ENCODE measurements at places on chromosomes 13 and 19.

GRCh38 chr13:29260684-29261083 is 334.8 kb downstream of the SLC7A1 start:
- DNase-seq, result no peak

GRCh38 chr19:18768997-18769891 is 21.9 kb downstream of the COMP start:
- no peak for DNase-seq

DNA sequence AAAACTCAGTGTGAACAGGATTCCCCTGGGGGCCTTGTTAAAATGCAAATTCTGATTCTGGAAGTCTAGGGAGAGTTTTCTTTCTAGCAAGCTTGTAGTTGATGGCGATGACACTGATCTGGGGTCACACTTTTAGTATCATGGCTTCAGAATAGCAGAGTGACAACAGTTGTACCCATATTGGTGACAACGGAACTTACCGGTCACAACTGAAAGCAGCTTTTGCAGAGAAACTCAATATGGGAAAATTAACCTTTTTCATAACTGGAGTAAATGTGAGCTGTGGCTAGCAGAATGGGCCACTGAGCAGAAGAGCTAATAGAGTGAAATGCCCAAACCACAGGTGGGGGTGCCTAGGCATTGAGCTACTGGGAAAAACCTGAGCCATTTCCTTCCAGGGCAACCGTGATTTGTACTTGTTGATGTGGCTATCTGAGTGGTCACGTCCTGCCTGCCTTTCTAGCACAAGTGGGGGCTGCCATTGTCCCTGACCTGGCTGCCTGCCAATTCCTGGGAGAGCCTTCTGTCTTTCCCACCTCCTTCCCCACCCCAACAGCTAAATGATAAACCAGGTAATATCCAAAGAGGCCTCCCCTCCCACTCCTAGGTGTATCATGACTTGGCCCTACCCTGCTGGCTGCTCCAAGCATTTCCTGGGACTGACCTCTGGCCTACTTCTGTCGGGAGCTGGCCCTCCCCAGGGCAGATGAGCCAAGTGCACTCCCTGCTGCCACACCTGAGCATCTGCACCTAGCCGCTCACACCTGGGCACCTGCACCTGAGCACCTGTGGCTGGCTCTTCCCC is 1.7 kb upstream of the SLC10A2 start:
- DNase-seq, result no peak

GRCh38 chr13:71540098-71540497 is 326.9 kb downstream of the DACH1 start:
- no peak for DNase-seq

- DNase-seq, result no peak
Measured at GRCh38 chr13:87042946-87043345, 628.2 kb upstream of the SLITRK5 start.

DNA sequence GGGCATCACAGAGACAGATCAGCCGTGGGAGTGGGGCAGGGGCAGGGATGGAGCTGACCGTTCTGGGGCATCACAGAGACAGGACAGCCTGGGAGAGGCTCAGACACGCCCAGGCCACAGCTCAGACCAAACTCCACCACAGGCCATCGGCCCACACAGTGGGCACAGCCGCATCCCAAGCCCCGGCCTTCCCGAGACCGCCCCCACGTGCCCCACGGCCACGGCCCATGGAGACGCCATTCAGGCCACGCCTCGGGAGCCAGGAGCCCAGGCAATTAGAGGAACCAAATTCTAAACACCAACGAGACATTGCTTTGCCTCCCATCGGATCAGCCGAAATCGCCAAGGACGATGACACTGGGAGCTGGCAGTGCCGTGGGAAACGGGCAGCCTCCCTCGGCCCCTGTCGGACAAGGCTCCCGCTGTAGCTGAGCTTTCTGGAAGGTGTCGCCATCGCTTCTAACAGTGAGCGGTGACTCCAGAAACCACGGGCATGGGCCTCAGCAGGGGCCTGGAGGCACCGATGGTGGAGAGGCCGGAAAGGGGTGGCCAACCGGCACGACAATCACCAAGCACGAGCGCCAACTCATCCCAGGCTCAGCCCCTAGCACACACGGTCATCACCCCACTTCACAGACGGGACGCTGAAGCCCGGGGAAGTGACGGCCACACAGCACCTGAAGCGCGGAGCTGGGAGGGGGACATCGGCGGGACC is 2.4 kb downstream of the PIP5K1C start:
- DNase-seq, result no peak

- no peak for DNase-seq
Measured at GRCh38 chr19:1272423-1273262, 2.7 kb upstream of the FAM174C start.

DNA sequence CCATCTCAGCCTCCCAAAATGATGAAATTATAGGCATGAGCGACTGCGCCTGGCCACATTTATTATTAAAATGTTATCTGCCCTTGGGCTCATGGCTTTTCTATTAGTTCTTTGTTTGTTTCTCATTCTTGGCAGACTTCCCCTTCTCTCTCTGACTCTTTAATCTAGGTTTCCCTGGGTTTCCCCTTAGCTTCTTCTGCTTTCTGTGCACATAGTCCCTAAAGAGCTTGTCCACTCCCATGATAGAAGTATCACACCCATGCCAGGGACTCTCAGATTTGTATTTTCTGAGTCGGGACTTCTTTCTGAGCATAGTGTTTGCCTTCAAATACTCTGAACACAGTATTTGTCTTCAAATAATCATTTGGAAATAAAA is 38.6 kb upstream of the ITM2B start:
- no peak for DNase-seq

- DNase-seq, result no peak
Measured at GRCh38 chr13:29593605-29594297, 1.7 kb downstream of the SLC7A1 start.

Measured in T-helper 9 cell (primary cell).